Osteoblast (primary cell): ENCODE measurements at places on chromosomes 2 and 18.
A peak's percentile ranks its signal among the peaks of the same experiment; 100 is the strongest.

DNA sequence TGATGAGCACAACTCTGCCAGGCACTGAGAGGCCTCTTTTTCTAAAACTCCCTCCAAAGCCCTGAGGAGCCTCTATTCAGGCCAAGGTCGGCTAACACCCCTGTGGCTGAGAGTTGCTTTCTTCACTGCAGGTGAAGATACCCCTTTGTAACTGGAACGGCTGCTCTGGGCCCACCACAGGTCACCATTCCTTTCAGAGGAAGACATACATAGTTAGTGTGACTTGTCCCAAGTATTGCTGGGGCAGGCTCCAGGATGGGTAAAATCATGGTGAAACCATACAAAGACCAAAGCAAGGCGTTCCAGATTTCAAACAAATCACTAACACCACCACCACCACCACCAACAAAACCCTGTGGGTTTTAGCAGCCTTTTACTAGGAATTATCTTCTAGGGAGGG, 36.8 kb downstream of the CHST10 start:
- no peak for DNase-seq

- peak; percentile 46 for DNase-seq
Measured at GRCh38 chr2:227765788-227766372, 20.2 kb downstream of the SCYGR8 start.

- DNase-seq = no peak
Measured at GRCh38 chr2:124369181-124369580, 344.1 kb downstream of the CNTNAP5 start.

- DNase-seq = no peak
Measured at GRCh38 chr2:68755071-68755470, 20.5 kb downstream of the ARHGAP25 start.

DNA sequence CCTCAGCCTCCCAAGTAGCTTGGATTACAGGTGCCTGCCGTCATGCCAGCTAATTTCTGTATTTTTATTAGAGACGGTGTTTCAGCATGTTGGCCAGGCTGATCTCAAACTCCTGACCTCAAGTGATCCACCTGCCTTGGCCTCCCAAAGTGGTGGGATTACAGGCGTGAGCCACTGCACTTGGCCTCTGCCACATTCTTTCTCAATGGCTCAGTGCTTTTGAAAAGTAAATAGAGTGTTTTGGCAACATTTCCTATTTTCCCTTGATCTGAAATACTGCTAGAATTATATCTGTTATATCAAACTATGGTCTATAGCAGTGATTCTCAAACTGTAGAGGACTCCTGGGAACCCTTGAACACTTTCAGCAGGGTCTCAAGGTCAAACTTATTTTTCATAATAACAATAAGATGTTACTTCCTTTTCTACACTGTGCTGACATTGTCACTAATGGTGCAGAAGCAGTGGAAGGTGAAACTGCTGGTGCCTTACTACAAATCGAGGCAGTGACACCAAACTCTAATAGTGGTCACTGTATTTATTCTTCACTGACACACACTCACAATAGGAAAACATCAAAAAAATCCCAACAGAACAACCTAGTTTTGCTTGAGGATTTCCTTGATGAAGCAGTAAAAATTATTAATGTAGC, 10.6 kb downstream of the DAW1 start:
- peak; percentile 22 for DNase-seq

DNA sequence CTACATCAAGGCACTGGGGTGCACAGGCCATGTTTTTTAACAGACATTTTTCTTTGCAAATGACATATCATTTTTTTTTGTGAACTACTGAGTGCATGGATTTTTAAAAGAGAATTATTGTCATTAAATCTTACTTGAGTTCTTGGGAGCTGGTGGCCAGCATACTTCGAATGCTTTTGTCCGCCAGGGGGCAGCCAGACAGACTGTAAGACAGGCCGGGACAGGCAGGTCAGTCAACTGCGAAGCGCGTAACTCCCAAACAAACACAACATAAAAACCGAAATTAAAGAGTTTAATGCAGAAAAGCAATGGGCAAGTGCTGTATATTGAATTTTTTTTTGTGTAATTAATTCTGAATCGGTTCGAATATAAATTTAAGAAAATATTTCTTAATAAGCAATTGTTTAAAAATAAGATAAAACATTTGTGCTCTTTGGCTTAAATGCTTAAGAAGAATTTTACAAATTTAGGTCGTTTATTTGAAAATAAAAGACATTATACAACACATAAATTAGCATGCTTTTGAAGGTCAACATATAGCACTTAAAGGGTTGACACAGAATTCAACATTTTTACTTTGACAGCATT, 142.2 kb upstream of the PXDN start:
- DNase-seq = peak; percentile 95

DNA sequence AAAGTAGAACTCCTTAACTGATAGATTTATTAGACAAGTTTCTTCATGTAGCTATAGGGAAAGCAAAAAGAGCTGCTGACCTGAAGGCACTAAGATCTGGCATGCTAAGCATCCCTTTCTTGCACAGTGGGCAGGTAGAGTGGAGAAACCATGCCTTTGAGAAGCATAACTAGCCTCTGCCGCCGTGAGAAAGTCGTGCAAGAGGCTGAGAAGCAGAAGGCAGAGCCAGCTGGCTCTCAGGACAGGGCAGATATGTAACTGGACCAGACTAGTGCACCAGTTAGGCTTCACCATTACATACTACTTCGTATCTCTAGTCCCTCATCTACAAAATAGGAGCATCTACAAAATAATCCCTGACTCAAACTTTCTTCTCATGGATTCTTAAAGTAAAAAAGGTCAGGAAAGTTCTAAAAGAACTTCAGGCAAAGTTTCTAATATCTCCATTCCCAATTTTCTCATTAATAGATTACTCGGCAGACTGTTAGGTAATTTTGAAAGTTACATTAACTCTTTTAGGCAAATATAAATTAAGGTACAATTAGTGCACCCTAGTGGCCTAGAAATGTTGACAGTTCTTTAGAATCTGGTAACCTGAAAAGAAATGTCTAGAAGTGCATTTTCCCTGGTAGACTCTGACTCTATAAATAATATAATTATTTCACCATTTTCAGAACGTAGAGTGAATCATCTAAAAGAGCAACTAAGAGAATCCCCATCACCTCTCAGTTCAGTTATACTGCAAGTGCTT, 10.3 kb downstream of the ERBB4 start:
- DNase-seq = no peak

GRCh38 chr2:71938108-71938507, 209.6 kb downstream of the CYP26B1 start:
- DNase-seq = no peak

- no peak for DNase-seq
Measured at GRCh38 chr2:16284941-16285625, 344.7 kb downstream of the MYCN start.

GRCh38 chr18:5874336-5874735, 21.0 kb downstream of the TMEM200C start:
- DNase-seq = no peak

- DNase-seq = no peak
Measured at GRCh38 chr2:125874564-125874963, 781.4 kb upstream of the GYPC start.

GRCh38 chr2:215439980-215440512, 4.2 kb upstream of the FN1 start:
- DNase-seq = peak; percentile 48

- no peak for DNase-seq
Measured at GRCh38 chr18:10558243-10558966, 32.6 kb downstream of the NAPG start.

GRCh38 chr18:34794348-34794747, 84.2 kb downstream of the DTNA start:
- DNase-seq = no peak

DNA sequence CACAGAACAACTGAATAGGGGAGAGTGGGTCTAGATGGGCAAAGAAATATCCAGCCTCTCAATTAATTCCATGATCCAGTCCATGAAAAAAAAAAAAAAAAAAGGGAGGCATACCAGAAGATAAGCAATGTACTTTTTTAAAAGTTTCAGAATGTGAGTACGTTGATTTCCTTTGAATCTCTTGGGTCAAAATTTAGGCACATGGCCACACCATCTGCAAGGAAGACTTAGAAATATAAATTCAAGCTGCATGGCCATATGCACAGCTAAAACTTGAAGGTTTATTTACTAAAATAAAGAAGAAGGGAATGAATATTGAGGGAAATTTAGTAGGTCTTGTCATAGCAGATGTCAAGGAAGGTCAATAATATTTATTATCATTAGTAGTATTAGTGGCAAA, 286.5 kb upstream of the CDH7 start:
- no peak for DNase-seq

DNA sequence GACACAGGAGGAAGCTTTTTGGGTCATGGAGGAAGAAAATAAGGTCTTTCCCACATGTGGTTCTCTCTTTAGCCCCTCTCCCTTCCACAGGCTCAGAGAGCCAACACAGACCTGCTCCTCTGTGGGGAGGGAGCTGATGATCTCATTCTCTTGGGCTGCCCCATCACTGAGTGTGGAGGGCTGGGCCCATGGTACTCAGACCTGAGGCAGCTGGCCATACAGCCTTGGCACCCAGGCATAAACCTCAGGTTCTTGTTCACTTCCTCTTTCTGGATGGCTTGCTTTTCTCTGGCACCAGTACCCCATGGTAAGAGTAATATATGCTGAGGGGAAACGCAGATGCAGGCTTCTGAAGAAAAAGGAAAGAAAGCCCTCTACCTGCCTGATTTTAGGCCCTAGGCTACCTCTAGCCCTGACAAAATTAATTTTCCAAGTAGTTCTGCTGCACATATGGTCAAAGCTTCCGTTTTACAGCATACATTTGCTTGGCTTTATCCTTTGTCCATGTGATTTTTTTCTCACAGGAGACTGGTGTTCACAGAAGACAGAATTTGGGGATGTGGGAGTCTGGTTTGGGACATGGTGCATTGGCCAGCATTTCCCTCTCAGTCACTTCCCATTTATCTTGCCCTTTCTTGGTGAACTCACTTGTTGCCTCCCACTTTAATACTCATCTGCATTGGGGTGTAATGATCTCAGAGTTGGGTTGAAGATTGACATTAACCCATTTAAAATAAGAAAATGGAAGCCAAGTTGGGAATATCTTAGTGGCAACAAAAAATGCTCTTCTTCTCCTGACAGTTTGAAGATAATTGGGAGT, 11.1 kb downstream of the DHRS9 start:
- DNase-seq = peak; percentile 29

- no peak for DNase-seq
Measured at GRCh38 chr2:67848551-67849285, 214.1 kb downstream of the C1D start.

GRCh38 chr2:143823296-143823695, 694.1 kb downstream of the ARHGAP15 start:
- no peak for DNase-seq

DNA sequence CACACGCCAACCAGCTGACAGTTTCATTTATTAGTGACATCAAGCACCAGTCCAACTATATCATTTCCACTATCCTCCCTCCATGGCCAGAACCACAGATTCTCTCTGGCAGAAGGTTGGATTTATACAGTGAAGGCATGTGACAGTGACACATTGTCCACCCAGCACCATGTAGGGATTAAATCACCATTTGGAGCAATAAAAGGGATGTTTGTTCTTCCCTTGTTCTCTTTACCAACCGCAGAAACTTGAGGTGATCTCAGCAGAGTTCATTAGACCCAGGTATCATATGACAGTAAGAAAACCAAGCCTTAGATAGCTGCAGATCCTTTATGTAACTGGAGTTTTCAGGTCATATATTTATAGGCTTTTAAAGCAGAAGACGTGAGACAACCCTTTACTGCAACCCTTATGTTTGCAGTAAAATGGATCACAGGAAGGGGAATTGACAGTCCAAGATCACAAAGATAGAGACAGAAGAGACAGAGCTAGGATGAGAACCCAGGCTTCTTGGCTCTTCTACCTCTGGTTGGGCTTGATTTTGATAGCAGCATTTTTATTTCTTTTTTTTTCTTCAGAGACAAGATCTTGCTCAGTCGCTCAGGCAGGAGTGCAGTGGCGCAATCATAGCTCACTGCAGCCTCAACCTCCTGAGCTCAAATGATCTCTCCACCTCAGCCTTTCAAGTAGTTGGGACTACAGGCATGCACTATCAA, 80.1 kb downstream of the XDH start:
- no peak for DNase-seq

- DNase-seq = no peak
Measured at GRCh38 chr2:86498468-86499260, 57.5 kb downstream of the KDM3A start.

GRCh38 chr18:48838921-48839818, 111.6 kb downstream of the SMAD7 start:
- DNase-seq = peak; percentile 96

DNA sequence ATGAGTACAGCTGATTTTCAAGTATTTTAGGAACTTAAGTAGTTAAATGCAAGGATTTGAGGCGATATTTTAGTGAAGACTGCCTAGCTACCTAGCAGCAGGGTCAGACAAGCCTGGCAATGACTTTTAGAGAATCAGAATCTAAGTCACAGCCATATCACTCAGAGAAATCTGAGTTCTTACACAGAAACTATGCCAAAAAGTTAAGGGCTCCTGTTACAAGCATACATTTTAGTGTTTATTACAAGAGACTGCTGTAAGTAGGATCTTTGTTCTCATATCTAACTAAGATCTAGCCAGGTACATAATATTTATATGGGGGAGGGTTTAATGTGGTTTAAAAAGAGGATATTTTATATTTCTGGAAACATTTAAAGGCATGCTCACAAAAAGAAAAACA, 37.5 kb downstream of the MAP4K3 start:
- DNase-seq = no peak

DNA sequence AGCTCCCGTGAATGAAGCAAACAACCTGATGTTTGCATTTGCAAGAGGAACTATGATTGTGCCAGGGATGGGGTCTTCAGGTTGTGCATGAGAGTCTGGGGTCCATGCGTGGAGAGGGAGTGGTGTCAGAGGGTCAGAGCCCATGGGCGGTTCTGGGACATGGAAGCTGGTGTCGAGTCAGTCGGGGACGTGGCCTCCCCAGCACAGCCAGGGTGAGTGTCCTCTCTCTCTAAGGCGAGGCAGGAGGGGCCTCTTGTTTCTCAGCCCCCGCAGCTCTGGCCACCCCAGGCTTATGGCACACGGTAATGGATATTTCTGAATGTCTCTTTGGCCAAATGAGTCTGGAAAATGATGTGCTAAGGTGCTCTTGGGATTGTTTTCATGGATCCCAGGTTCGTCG, 118.6 kb downstream of the RTP5 start:
- DNase-seq = no peak

- DNase-seq = no peak
Measured at GRCh38 chr18:35267809-35268208, 22.2 kb downstream of the ZSCAN30 start.

- DNase-seq = no peak
Measured at GRCh38 chr2:172945510-172945850, 130.2 kb upstream of the MAP3K20 start.

GRCh38 chr2:182827182-182827879, 39.1 kb downstream of the FRZB start:
- DNase-seq = no peak

- peak; percentile 39 for DNase-seq
Measured at GRCh38 chr2:113214141-113214540, 40.4 kb downstream of the PSD4 start.

- DNase-seq = no peak
Measured at GRCh38 chr2:178263159-178263860, 69.0 kb downstream of the OSBPL6 start.

- DNase-seq = peak; percentile 91
Measured at GRCh38 chr2:241066893-241067341, 35.2 kb downstream of the MTERF4 start.
